Left renal cortex interstitium (tissue), 4 donors: ENCODE measurements at places on chromosomes 5 and 9.

GRCh38 chr9:117265253-117265652 is 149.6 kb downstream of the ASTN2 start:
- DNase-seq = no peak

- no peak for DNase-seq
These were observed 378.1 kb upstream of the RFX3 start for GRCh38 chr9:3903906-3904305.

DNA sequence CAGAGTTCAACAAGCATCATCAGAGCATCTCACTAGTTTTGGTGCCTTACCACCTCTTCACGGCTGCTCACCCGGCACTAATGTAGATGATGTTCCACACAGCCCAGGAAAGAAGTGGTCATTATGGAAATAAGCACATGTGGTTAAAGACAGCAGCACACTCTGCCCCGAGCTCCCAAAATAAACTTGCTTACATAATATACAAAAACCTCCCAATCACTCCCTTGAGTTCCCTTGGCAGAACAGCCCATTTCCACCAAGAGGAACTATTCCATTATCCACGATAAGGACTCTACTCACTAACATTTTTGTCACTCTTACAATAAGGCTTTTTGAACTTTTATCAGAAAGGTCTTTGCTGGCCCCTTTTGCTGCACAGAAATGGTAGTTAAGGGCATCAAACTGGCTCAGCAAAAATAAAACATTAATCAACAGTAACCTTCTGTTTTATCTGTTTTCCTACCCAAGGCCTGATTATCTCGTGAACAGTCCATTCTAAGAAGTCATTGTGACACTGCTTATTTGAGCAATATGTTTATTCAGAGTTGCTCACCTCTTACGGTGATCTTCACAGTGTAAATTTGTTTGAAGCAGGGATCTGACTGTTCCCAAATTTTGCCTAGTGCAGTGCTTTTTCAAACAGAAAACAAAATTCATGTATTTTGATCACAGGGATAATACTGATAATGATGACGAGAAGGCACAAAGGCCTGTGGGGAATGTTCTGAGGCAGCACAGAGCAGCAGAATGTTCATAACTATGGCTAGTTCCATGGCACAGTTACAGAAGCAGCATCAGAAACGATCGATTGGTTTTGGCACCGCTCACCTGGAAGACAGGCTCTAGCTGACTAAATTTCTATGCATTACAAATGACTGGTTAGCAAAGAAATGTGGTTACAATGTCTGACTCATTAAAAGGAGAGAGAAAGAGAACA is 399.8 kb upstream of the PIK3R1 start:
- DNase-seq = no peak

GRCh38 chr5:137580030-137580429 is 80.9 kb upstream of the SPOCK1 start:
- no peak for DNase-seq

DNA sequence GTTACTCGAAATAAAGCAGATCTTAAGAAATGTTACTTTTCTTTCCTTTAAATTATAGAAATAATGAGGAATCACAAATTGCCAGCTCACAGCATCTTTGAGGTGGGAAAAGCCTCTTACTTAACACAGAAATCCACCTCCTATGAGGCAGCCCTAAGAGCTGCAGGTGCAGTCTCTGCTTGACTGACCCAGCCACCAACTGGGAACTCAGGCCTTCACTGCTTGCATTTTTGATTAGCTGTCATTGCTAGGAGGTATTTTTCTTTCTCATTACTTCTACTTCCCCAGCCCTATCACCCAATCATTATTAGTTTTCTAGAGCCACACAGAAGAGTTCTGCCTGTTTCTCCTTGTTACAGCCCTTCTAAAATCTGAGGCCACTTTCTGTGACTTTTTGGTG is 416.5 kb upstream of the KLF4 start:
- DNase-seq = no peak

DNA sequence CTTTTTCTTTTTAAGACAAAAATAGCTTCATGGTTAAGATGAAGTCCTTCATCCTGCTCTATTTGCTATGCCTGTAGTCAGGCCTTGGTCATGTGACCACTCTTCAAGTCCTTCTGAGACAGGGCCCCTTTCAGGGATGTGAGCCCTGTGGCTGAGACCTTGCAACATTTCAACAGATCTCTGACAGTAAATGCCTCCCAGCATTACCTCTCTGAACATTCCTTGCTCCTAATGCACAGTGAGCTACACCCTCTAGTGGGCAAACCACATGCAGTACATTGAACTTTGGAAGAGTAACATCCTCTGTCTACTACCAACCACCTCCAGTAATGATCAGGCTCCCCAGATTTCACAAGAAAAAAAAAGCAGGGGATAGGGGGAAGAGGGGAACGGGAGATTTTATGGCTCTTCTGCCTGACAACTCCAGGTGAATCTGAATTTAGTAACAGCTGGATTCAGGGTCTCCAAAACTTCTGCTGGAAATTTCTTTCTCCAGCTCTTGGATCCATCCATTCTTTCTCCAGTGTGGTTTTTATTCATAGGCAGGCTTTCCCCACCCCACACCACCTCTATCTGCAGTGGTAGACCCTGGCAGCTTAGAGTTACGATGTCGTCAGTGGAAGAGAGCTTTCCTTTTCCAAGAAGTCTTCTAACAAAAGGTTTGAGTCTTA is 8.9 kb upstream of the FBXO38 start:
- DNase-seq = peak; percentile 12

- DNase-seq = no peak
These were observed 349.6 kb downstream of the PDE4D start for GRCh38 chr5:59543821-59544442.

- no peak for DNase-seq
These were observed 49.9 kb upstream of the GDNF start for GRCh38 chr5:37889612-37890317.

DNA sequence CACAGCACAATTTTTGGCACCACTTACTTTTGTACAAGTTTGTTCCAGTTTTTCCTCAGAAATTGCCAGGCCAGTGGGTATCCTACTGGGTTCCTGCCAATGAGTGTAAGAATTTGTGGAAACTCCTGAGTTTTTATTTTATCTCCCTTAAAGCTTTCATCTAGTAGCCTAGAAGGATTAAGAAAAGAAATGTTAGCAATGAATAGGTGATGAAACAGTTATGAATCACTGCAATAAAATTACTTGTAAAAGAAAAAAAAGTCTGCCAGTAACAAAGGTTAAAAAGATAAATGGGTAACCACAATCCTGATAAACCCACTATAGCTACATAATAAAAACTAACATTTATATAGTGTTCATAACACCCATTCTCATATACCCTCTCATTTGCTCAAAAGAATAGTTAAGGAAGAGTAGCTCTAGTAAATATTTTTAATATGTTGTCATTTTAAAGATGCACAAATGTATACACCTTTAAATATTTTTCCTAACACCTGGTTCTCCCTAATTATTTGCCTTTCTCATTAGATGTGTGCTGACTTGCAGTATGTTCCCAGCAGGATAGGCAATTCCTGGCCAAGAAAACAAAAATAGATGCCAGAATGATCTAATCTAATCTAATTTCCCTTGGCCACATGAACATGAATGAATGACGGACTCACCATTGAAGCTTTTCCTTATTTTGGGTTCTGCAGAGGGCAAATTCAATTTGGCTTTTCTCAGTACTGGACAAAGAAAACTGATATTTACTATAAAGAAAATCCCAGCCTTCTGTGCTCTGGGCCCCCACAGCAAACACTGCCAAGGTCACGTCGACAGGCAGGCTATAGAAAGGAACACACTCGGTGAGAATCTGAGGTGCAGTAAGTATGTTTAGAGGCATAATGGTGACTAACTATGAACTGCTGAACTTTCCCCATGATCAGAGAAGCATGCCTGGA is 26.4 kb downstream of the ERAP1 start:
- DNase-seq = no peak

DNA sequence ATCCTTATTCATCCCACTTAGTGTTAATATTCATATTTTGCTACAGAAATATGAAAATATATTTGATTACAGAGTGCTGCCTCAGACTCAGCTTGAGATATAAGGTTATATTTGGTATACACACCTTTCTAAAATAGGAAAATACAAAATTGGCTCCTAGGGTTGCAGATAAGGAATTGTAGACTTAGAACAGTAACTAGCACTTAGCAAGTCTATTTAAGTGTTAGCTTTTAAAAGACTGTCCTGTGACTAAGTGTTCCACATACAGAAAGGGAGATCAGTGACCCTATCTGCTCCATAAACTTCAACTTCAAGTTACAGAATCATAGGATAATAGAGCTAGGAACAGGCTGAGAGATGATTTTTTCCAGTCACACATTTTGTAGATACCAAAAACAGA is 607.0 kb downstream of the ZNF608 start:
- DNase-seq = no peak

GRCh38 chr9:76218117-76218885 is 175.9 kb downstream of the RFK start:
- no peak for DNase-seq

GRCh38 chr5:7391814-7392692 is 3.9 kb upstream of the ADCY2 start:
- DNase-seq = no peak

DNA sequence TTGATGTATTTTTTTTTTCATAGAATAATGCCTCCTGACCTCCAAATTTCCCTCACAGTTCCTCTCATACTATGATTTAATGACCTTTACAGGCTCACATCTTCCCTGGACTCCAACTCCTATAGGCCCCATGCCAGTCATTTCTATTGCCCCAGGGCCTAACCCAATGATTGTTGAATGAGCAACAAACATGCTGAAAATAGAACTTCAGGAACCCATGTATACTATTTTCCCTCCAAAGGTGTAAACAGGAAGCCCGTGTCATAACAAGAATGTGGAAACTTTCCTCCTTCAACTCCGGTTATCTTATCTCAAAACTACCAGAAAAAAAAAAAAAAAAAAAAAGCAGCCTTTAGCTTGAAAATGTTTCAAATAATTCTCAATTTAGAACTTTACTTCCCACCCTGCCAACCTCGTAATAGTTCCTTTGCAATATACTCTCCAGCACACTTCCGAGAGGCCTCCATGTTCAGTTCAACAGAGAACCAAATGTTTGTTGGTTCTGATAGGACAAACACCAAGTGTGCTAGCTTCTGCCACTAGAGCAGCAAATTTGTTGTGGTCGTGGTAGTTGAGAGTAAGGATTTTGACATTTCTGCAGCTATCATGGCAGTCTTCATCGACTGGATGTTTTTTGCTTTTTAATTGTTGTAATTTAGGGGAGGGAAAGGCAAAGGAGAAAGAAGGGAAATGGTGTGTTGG is 25.8 kb downstream of the TRPM6 start:
- no peak for DNase-seq

DNA sequence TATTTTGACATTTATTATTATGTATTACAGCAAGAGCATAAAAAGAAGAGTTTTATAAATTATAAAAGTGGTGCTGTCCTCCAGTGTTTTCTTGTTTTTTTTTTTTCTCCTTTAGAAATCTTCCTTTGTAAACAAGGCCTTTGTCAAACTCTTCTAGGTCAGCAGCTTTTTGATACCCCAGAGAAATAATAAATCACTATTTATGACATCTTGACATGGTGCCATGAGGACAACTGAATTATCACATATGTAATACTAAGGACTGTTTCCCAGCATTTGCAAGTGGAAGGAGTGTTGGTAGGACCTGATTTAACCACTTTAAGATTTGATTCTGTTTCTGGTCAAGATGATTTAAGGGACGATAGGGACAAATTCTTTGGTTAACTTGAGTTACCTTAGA is 4.6 kb downstream of the SMARCA2 start:
- DNase-seq = no peak

- no peak for DNase-seq
These were observed 217.5 kb downstream of the DENND1A start for GRCh38 chr9:123712399-123712798.

GRCh38 chr9:21141427-21141882 is at the start of gene IFNW1:
TSS of gene IFNW1 (minus strand) at chr9:21141832. CDS start at chr9:21141570, 262 bp downstream.
- DNase-seq = no peak

GRCh38 chr9:4750023-4750673 is 9.1 kb upstream of the AK3 start:
- no peak for DNase-seq

GRCh38 chr5:33195431-33196165 is 245.2 kb upstream of the TARS1 start:
- DNase-seq = no peak

DNA sequence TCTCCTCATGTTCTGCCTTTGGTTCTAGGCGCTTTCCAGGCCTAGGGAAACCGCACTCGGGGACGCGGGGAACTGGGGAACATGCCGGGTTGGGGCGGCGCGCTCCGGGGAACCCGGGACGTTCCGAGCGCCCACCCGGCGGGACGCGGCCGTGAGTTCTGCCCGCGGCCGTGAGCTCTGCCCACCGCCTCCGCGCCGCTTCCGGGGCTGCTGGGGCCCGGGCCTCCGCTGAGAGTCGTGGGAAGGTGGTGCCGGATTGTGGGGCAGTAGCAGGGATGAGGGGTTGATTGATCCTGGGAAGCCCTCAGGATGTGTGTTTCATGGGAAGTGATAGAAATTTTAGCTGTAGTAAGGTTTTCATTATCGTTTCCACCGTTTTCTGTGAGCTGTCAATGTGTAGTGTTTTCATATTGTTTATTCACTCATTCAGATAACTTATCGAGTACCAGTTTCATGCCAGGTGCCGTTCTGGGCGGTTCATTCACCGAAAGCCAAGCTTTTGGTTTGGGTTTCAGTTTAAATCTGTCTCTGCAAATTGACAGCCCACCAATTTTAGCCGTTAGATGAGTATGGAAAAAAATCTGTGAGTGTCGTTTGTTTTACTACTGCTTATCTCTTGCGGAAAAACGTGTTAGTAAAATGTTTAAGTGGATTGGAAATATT is 657 bp downstream of the MTRR start:
- DNase-seq = no peak

- no peak for DNase-seq
These were observed 106.9 kb upstream of the ST8SIA4 start for GRCh38 chr5:101009758-101010519.

DNA sequence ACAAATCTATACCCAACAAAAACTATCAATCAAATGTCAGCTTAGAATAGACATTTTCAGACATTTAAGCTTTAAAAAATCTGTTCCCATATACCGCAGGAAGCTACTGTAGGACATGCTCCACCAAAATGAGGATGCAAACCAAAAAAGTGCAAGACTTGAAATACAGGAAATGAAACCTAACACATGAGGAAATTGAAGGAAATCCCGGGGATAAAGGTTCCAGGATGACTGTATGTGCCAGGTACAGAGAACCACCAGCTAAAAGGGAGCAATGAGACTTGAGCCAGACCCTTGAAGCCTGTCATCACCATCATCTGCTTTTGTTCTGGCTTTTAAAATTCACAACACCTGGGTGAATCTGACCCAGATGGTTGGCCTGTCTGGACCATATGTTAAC is 21.4 kb downstream of the DIAPH1 start:
- no peak for DNase-seq

- DNase-seq = no peak
These were observed 7.2 kb downstream of the ZNF354B start for GRCh38 chr5:178866946-178867345.

DNA sequence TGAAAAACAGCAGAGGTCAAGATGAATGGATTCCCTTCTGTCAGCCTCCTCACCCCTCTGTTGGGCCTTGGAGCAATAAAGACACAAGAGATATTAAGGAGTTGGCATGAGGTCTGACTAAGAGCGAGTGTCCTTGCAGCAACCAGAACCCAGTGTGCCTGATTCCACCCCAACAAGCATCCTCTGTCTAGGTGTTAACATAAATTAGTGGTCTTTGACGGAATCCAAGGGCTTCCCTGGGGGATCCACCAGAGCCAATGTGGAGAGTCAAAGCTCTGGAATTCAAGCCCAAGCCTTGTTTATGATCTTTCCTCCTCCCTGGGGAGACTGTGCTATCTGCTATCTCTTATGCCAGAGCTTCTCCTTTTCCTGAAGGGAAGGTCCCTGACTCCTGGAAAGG is 128.1 kb upstream of the SMIM23 start:
- no peak for DNase-seq

- DNase-seq = no peak
These were observed 32.2 kb upstream of the KCNIP1 start for GRCh38 chr5:170471551-170472178.
